ENCODE measurements at places on chromosomes 5 and 9.

GRCh38 chr5:16909464-16909863 is 26.6 kb downstream of the MYO10 start:
- DNase-seq = no peak

DNA sequence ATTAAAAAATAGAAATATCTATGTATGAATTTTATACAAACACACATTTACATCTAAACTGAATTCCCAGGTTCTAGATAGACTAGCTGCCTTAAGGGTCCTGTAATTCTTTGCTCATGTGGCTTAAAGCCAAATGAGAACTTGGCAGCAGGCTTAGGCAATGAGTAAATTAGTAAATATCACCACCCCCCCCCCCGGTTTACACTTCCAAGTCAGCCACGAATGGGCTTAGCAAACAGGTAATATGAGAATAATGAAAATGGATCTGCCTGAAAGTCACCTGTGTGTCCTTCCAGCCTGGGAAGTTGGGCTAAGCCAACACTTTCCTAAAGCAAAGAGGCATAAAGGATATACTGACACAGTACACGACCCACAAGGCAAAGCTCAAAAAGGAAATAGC is 108.6 kb downstream of the KLHL3 start:
- no peak for DNase-seq

- peak; percentile 96 for DNase-seq
Observed at GRCh38 chr9:104923740-104924139, 4.2 kb downstream of the ABCA1 start.

DNA sequence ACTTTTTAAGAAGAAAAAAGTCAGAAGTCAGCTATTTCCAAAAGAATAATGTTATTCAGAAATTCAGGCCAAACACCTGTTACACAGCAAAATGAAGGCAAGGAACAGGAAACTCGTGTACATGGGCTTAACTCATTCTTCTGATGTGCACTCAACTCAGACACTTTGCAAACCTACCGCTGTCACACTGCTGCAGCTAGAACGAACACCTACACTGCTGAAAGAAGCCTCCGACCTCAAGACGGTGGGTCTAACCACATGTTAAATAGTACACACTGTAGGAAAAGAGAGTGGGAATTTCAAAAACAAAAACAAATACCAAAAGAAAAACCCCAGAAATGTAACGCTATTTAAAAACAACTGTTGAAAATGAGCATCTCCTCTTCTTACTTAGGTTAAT is 384.5 kb downstream of the IRX1 start:
- DNase-seq = no peak

DNA sequence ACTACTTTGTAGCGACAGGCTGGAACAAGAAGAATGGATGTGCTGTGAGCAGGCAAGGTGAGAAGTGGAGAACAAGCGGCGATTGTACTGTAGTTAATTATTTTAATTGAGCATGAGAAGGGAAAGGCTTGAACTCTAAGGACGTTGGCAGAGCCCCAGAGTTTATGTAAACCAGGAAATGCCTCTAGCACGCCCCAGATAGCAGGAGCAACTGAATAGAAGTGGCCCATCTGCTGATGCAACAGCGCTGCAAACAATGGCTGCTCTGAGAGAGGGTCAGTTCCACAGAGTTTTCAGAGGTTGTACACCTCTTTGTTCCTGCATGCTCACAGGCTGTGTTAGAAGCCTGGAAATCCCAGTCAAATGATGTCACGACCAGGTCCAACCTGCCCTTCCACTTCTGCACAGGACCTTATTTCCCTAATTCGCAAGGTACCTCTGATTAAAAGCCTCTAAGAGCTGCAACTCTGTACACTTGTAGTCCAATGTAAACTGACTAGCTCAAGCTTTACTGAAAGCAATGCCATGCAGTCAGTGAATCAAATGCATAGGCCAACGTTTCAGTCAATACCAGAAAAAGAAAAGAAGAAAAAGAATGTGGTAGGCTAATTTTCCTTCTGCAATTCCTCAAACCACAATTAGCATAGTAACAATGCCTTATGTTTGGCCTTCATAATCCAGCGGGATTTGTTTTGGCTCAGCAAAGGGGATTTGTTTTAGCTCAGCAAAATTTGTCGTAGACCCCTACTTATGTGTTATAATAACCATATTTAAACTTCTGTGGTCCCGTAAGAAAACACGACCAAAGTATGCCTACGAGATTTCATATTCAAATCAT is 119.6 kb upstream of the RETREG1 start:
- no peak for DNase-seq

DNA sequence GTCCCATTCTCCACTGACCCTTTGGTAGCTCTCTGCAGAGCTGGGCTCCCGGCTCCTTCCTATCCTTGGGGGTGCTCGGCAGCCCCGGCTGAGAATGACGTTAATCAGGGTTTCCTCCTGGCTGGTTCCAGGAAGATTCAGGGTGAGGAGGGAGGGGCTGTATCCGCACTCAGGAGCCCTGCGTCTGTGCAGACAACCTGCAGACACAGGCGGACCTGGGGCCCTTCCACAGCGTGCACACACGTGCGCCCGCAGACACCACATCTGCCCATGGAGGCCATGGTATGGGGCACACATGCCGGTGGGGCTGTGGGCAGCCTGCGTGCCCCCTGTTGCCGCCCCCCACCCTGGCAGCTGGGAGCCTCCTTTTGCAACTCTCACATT is 66.6 kb upstream of the RNU6ATAC start:
- no peak for DNase-seq

DNA sequence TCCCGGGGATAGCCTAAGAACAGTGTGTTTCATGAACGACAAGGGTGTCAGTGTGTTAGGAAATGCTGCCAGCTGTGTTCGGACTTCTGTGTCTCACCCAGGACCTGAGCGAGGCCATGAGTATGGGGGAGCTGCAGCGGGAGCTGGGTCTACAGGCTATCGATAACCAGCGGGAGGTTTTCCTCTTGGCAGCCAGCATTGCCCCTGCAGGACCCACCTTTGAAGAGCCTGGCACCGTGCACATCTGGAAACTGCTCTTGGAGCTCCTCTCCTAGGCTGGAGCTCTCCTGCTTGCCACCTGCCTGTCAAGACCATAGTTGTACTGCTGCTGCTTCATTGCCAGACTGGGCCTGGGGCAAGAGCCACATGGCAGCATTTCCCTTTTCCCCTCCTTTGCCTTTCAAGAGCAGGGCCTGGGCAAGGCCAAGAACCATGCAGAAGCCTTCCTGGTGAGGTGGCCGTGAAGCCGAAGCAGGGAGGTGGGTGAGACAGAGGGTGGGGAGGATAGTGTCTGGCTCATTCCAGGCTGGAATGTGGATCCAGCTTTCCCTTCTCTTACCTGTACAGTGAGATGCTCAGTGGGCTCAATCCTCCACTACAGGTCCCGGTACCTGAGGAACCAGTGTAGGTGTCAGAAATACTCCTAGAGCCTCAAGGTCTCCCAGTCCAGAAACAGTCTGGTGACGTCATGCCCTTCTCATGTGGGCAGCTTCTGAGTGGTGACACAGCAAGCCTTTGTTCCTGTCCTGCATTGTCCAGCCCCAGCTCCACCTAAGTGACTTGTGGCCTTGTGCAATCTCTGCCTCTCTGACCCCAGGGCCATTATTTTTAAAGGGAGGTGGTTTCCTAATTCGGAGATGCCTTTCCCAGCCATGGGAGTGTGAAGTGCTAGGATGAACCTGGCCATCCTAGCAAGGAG is 6.6 kb downstream of the ARL10 start:
- DNase-seq = no peak

DNA sequence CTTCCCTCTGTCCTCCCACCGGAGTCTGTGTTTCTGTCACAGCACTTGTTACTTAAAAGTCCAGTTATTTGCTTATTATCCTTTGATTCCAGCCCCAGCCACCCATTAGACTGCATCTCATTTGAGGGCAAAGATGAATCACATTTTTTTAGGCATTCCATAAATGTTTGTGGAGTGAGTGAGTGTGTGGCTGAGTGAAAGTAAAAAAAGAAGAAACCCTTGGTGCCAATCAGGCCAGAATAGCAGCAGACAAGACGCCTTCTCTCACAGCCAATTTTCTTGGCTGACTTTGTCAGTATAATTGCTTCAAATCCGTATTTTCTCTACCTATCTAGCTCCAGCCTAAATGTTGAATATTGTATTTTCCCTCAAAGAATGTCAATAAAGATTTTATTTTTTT is 613.0 kb upstream of the WWC1 start:
- no peak for DNase-seq

- no peak for DNase-seq
Observed at GRCh38 chr5:163330723-163331668, 106.4 kb upstream of the CCNG1 start.

DNA sequence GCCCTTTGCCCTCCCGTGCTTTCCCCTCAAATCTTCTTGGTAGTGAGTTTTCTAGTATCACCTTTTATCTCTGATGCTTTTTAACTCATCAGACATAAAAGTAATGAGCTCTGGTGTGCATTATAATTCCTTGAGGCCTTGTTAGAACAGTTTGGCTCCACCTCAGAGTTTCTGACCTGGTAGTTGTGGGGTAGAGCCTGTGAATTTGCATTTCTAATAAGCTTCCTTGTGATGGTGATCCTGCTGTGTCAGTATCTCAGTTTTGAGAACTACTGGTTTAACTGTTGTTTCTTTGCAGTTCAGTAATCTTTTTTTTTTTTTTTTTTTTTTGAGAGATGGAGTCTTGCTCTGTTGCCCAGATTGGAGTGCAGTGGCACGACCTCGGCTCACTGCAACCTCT is 31.1 kb downstream of the UBE2D2 start:
- DNase-seq = peak; percentile 27

DNA sequence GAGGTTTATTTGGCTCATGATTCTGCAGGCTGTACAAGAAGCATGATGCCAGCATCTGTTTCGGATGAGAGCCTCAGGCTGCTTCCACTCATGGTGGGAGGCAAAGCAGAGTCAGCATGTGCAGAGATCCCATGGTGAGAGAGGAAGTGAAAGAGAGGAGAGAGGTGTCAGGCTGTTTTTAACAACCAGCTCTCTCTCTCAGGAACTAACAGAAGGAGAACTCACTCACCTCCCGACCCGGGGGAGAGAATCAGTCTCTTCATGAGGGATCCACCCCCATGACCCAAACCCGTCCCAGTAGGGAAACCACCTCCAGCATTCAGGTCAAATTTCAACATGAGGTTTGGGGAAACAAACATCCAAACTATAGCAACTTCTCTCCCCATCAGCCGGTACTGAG is 187.7 kb downstream of the ENC1 start:
- peak; percentile 36 for DNase-seq

GRCh38 chr9:123542435-123543225 is 186.6 kb downstream of the CRB2 start:
- DNase-seq = no peak

GRCh38 chr9:121876658-121877271 is 216.3 kb downstream of the TTLL11 start:
- no peak for DNase-seq

DNA sequence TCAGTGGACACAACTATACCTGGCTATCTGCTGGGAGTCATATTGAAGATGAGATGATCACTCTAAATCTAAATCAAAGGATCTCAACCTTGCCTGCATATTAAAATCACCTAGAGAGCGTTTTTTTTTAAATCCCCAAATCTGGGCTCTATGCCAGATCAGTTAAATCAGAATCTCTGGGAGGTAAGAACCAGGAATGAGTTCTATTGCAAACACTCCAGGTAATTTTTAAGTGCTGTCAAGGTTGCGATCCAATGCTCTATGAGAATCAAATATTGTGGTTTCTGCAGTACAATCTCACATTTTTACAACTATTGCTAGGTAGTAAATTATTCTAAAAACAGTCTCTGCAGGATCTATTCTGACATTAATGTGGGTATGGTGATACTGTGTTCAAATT is 202.3 kb upstream of the OR13F1 start:
- DNase-seq = no peak

GRCh38 chr5:77643654-77644370 is 5.3 kb upstream of the OTP start:
- DNase-seq = no peak

- DNase-seq = no peak
Observed at GRCh38 chr5:78662323-78662722, 13.8 kb upstream of the LHFPL2 start.

GRCh38 chr5:176153741-176154140 is 84.5 kb upstream of the SIMC1 start:
- no peak for DNase-seq

- DNase-seq = no peak
Observed at GRCh38 chr9:111272581-111272980, 57.4 kb downstream of the OR2K2 start.

GRCh38 chr5:113147101-113147508 is 170.5 kb downstream of the DCP2 start:
- no peak for DNase-seq

- no peak for DNase-seq
Observed at GRCh38 chr9:87070336-87070735, 123.0 kb upstream of the GAS1 start.

- DNase-seq = no peak
Observed at GRCh38 chr9:122218935-122219855, 9.6 kb downstream of the LHX6 start.

- no peak for DNase-seq
Observed at GRCh38 chr9:104276709-104277245, 182.7 kb downstream of the SMC2 start.

DNA sequence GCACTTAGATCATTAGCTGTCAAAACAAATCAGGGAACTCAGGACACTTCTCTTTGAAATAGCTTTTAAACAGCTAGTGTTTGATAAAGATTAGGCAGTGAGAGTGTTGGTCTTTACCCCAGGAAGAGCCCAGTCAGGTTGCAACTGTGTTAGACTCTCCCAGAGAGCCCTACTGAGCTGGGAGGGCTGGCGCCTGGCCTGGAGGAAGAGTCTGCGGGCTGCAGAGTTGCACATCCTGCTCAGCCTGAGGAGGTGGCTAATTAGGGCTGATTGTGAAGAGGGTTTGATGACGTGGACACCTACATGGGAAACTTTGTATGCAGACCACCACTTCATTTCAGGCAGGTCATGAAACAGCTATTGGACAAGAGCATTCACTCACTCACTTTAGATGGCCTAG is 112.0 kb downstream of the TMEM174 start:
- DNase-seq = no peak

GRCh38 chr9:89122949-89123348 is 55.7 kb downstream of the SHC3 start:
- no peak for DNase-seq

DNA sequence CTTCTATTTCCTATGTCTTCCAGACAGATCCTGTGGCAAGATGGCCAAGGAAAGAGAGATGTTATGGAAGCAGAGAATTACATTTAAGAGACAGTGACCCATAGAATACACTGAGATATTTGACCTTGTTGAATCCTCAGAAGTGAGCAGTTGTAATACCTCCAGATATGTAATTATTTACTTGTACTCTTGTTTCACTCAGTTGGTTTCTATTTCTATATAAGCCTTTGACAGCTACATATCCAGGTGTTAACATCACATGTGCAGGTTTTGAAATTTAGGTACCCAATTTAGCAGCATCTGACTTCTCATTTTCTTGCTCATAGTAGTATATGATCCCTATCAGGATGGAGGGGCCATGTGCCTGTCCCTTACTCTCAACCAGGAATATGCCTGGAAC is 269.5 kb downstream of the CD180 start:
- DNase-seq = no peak
